ENCODE measurements at places on chromosomes 4 and X. TPM values are rescaled to one million over a fixed set of nuclear protein-coding genes. Genes with fewer than 3 reads are reported as not detected.

CFI gene
- total RNA-seq = not detected

VSIG1 gene
- 0.11 TPM for total RNA-seq

AFAP1 gene
- total RNA-seq = 63.9 TPM

FAT4 gene
- total RNA-seq = 9.0 TPM

METTL14 gene
- total RNA-seq = 13.0 TPM

SMIM20 gene
- total RNA-seq = 23.7 TPM

LDB2 gene
- total RNA-seq = 0.11 TPM

IL3RA gene
- total RNA-seq = not detected

MAGEA9B gene
- not detected for total RNA-seq

WWC2 gene
- 19.6 TPM for total RNA-seq

LIMCH1 gene
- total RNA-seq = 1.7 TPM

MCF2 gene
- 0.39 TPM for total RNA-seq

CLIC2 gene
- total RNA-seq = 0.22 TPM

NKAP gene
- 4.3 TPM for total RNA-seq

ANXA10 gene
- total RNA-seq = not detected

F9 gene
- total RNA-seq = not detected

LUZP4 gene
- not detected for total RNA-seq

RASL11B gene
- total RNA-seq = not detected

AWAT2 gene
- not detected for total RNA-seq

HGFAC gene
- total RNA-seq = not detected

ETDB gene
- not detected for total RNA-seq

INTS6L gene
- 4.1 TPM for total RNA-seq

XAGE2 gene
- total RNA-seq = 23.6 TPM

LINC00632 gene
- total RNA-seq = 3.8 TPM

PASD1 gene
- not detected for total RNA-seq

RTL9 gene
- total RNA-seq = under 0.01 TPM

MORF4L2 gene
- 1,919 TPM for total RNA-seq

VCX gene
- total RNA-seq = not detected

JAKMIP1 gene
- total RNA-seq = not detected

NAP1L2 gene
- total RNA-seq = not detected

UGT8 gene
- under 0.01 TPM for total RNA-seq

DCAF4L1 gene
- 0.11 TPM for total RNA-seq

C4orf36 gene
- not detected for total RNA-seq

ADH7 gene
- total RNA-seq = not detected

ITGB1BP2 gene
- total RNA-seq = 3.1 TPM

SMIM43 gene
- under 0.01 TPM for total RNA-seq

NKX1-1 gene
- total RNA-seq = not detected

SPATA18 gene
- 14.9 TPM for total RNA-seq

PHF8 gene
- total RNA-seq = 17.1 TPM

LYAR gene
- 2.4 TPM for total RNA-seq

UNC5C gene
- total RNA-seq = not detected

PDHA2 gene
- total RNA-seq = not detected

MXRA5 gene
- total RNA-seq = 58.1 TPM

POF1B gene
- total RNA-seq = 3.1 TPM

MND1 gene
- total RNA-seq = 2.7 TPM

TNIP3 gene
- total RNA-seq = not detected

LONRF3 gene
- total RNA-seq = not detected

Data from placental epithelial cell (primary cell).